Smooth muscle cell of the brain vasculature (primary cell): ENCODE measurements at places on chromosomes 7 and 10.

GRCh38 chr7:98387544-98388226 lies 13.2 kb downstream of the BAIAP2L1 start:
- DNase-seq: no peak

DNA sequence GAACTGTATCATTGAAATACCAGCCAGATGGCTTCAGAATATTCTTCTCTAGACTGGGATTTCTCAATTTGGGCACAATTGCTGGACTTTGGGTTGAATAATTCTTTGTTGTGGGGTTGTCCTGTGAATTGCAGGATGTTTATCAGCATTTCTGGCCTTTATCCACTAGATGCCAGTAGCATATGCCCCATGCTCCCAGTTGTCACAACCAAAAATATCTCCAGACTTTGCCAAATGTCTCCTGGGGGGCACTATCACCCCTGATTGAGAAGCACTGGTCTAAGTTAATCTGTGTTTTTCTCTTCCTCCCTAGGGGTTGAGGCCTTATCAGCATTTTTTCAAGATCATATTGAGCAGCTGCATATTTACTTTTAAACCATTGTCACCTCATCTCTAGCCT lies 204.9 kb upstream of the SP8 start:
- no peak for DNase-seq

DNA sequence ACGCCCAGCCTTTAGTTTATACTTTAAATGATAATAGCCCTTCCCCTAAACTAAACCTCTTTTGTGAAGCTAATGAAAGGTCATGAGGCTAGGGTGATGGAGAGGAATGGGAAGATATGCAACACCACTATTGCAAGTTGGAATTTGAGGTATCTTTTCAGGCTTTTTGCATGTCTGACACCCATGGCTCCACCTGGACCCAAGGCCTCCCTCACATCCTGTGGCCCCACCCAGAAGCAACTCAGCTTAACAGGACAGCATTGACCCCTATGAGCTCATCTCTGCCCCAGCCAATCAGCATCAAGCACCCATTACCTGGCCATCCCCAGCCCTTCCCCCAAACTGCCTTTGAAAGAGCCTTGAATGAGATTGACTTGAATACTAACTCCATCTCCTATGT lies 674.2 kb upstream of the NRP1 start:
- DNase-seq: no peak

DNA sequence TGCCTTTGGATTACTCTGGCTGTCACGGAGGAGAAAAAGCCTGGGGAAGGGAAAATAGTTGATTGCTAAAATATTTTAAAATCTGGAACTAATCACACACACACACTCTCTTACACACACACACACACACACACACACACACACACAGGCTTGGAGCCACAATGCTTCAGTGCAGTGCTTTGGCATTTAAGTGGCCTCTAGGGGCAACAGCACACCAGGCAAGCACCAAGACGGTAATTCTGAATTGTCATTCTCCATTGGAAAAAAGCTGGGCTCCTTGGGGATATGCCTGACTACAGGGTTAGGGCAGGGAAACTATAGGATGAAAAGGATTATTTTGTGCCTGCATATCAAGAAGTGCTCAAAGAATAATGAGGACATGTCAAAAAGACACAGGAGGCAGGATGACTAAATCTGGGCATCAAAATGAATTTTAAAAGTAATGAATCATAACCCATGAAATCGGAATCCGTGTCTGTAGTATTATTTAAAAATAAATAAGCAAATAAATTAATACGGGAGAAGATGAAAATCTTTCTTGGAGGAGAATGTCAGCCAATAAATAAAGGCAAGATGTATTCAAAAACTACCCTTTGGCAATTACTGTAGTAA lies 30.4 kb upstream of the DDC start:
- DNase-seq: peak; percentile 7

DNA sequence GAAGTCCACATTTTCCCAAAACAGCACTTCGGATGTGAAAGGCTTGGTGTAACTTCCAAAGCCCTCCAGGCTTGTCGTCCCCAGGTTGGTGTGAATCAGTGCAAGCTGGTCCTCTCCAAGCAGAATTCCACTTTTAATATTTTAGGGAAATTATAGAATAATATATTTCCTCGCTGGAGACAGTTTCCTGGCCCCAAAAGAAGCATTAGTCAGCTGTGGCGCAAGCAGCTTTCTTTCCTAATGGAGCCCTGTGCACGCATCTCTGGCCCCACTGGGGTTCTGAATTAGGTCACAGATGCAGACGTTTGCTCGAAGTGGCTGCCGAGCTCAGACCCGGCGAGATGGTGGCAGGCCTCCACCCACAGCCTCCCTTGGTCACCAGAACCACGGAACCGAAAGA lies 33.3 kb upstream of the MNX1 start:
- DNase-seq: no peak

DNA sequence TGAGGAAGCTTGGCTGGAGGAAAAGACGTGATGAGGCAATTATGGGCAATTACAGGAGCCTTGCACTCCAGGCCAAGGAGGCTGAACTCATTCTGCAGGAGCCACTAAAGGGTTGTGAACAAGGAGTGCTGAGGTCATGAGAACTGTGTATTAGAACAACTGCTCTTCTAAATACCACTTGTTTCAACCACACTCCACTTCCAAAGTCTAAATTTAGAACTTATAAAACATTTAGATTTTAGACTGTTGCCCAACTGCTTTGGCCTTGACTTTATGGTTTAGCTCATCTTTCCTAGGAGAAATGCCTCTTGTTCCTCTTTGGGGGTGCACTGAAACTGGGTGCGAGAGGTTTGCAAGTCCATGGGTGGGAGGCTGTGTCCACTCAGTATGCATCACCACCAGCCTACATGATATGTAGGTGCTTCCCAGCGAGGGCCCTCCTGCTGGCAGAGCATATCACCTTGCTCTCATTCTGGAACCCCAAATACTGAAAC lies 199.7 kb upstream of the AOAH start:
- no peak for DNase-seq

- DNase-seq: no peak
Observed at GRCh38 chr10:22927661-22928403, at the start of gene ARMC3. Gene ARMC3, plus strand, starts transcription at chr10:22928053. Its CDS starts 3,944 bp downstream, at chr10:22931997.

GRCh38 chr7:95662987-95663386 lies 66.7 kb upstream of the PDK4 start:
- no peak for DNase-seq

GRCh38 chr10:75043256-75044131 lies 68.0 kb upstream of the SAMD8 start:
- DNase-seq: no peak

DNA sequence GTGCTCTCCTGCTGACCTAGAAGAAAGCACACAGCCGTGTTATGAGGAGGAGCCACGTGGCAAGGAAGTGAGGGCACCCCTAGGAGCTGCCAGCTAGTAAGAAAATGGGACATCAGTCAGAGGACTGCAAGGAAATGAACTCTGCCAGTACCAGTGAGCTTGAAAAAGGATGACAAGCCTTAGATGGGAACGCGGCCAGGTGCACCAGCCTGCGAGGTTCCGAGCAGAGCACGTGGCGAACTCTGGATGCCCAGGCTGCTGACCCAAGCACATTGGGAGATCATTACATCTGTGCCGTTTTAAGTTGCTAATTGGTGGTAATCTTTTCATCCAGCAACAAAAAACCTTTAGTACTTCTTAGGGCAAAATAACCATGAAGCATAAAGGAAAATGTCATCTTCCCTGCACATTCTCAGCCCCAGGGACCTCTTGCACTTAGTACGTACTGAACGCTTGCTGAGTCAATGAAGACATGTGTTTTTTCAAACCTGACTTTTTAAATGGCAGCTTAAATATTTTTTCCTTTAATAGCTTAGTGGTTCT lies 69.4 kb downstream of the AMZ1 start:
- no peak for DNase-seq

DNA sequence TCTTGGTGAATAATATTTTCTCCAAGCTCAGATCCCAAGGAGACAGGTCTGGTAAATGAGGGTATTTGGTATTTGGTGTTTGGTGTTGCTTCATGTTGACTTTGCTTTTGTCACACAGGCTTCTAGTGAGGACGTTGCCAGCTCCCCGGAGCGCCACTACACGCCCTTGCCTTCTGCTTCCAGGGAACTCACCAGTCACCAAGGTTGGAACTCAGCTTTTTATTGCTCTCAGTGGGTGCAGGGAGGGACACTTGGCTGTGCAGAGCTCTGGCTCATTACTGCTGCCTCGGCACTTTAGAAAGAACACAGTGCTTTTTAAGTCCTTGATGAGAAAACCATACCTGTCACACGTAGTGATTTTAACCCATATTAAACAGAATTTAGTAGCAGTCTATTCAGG lies 892.9 kb downstream of the LRMDA start:
- no peak for DNase-seq

DNA sequence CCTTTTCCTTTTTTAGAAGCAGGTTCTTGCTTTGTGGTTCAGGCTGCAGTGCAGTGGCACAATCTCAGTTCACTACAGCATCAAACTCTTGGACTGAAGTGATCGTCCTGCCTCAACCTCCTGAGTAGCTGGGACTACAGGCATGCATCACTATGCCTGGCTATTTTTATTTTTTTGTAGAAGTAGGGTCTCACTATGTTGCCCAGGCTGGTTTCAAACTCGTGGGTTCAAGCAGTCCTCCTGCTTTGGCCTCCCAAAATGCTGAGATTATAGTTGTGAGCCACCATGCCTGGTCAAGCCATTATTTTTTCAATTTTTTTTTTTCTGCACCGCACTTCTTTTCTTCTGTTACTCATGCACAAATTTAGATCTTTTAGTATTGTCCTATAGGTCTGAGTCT lies 154.7 kb downstream of the ADK start:
- DNase-seq: no peak

DNA sequence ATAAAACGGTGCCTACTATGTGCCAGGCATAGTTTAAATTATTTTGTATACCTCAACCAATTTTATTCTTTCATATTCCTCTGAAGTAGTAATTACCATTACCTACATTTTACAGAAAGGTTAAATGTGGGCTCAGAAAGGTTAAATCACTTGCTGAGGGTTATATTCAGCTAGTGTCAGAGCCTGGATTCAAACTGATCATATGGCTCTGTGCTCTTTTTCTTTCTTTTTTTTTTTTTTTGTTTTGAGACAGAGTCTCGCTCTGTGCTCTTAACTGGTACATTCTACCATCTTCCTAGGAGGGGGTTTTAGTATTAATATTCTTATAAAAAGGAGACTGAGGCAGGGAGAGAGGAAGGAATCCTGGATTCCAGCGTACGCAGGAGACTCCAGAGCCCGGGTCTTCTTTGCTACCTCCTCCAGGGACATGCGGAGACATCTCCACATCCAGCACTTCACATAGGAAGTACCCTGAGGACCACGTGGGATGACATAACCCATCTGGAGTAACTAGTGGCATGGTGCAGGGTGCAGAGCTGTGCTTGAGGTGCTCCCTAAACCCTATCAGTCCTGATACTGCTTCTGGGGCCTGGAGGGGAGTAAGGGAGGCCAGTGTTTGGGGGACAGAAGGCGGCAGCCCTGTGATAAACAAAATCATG lies 29.6 kb upstream of the ATXN7L1 start:
- no peak for DNase-seq

DNA sequence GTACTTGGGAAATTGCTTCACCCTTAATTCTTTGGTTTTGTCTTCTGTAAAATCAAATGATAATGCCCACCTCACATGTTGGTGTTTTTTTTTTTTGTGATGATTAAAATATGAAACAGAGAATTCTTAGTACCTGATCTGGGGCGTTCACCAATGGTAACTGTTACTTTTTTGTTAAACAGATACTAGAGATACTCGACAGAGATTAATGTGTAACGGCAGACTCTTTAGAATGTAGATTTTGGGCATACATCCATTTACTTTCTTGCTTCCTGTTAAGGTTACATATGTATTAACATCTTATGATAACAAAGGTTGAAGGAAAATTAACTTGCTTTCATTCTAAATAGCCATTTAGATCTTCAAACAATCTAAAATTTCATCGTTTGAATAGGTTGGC lies 23.3 kb downstream of the PLXDC2 start:
- DNase-seq: no peak

GRCh38 chr7:139973101-139974050 lies 89.4 kb downstream of the PARP12 start:
- no peak for DNase-seq

DNA sequence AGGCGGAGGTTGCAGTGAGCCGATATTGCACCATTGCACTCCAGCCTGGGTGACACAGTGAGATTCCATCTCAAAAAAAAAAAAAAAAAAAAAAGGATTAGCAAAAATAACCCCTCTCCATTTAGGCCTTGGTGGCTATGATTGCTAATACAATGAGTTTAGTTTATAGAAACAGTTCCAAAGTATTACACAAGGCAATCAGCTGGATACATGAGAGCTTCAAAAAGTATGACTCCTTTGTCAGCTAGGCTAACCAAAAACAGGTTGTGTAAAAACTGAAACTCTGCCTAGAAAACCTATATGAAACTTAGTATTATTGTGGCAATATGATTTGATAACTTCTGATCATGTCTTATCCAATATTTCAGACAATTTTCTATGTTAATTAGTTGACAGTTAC lies 57.2 kb downstream of the SUGCT start:
- DNase-seq: no peak

DNA sequence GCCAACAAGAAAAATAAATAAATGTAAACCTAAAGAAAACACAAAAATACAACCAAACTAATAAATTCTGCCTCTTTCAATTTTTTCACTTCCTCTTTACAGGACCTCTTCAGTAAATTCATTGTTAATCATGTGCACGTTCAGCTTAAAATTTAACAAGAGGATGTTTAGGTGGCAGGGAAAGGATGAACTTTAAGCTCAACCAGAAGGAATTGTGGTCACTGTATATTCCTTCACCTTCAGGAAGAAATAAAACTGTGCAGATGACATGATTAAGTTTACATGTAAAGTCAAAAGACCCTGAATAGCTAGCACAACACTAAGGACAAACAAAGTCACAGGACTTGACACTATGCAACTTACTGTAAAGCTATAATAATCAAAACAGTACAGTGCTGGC lies 33.0 kb downstream of the KIF5B start:
- DNase-seq: no peak

DNA sequence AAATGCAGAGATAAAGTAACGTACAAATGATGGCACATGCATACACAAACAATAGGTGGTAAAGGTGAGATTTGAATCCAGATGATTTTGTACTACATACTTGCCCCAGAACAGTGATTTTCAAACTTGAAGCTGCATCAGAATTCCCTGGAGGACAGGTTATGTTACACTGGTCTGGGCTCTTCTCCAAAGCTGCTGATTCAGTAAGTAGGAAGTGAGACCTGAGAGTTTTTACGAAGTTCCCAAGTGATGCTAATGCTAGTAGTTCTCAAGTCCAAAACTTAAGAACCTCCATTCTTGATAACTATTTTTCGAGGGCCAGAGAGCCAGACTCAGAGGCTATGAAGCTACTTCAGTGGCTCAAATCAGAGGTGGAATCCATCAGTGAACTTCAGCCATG lies 159.0 kb upstream of the POM121L12 start:
- no peak for DNase-seq

GRCh38 chr7:22476824-22477223 lies 23.2 kb downstream of the STEAP1B start:
- no peak for DNase-seq
